Activated CD8-positive, alpha-beta memory T cell treated with anti-CD3 and anti-CD28 coated beads, Interleukin-2, amount 10 ng/mL, durations not matched to agents 7 days and 5 days (primary cell): ENCODE measurements at places on chromosomes 11 and 22. TPM values are rescaled to one million over a fixed set of nuclear protein-coding genes. Genes with fewer than 3 reads are reported as not detected.

NCR3LG1 gene
- total RNA-seq, result 0.91 TPM

P4HA3 gene
- total RNA-seq, result not detected

DNA sequence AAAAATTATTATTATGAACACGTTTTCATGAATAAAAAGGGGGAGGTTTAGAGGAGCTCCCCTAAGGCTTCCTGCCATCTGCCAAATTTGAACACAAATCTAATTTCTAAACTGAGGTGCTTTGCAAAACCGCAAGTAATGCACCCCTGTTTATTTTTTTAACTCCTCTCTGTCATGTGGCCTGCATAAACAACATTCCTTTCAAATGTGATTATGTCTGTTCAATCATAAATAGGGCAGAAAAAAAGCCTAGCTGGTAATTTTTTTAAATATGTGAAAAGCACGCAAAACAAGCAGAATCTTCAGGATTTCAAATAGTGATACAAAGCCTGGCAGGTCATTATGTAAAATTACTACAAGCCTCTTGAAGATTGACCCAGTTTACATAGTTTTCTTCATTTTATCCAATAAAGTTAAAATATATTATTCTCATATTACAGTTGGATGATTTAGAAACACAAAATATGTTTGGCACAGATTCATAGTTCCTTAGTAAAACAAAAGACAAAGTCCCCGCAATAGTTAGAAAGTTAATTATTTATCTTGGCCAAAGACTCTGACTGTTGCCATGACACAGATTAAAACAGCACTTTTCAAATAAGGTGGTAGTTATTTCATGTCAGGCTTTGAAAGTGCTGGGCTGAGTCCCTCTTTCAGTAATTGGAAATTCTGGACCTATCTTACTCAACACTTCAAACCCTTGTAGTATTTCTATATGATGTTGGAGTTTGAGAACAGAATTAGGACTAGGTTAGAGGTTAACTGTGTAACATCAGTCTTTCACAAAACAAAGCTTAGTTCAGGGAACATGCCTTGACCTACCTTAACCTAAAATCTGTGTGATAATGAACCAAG, 200.3 kb upstream of the MPPED2 start:
- DNase-seq, result no peak

- DNase-seq, result no peak
Observed at GRCh38 chr11:86101941-86102407, 33.1 kb upstream of the PICALM start.

DNA sequence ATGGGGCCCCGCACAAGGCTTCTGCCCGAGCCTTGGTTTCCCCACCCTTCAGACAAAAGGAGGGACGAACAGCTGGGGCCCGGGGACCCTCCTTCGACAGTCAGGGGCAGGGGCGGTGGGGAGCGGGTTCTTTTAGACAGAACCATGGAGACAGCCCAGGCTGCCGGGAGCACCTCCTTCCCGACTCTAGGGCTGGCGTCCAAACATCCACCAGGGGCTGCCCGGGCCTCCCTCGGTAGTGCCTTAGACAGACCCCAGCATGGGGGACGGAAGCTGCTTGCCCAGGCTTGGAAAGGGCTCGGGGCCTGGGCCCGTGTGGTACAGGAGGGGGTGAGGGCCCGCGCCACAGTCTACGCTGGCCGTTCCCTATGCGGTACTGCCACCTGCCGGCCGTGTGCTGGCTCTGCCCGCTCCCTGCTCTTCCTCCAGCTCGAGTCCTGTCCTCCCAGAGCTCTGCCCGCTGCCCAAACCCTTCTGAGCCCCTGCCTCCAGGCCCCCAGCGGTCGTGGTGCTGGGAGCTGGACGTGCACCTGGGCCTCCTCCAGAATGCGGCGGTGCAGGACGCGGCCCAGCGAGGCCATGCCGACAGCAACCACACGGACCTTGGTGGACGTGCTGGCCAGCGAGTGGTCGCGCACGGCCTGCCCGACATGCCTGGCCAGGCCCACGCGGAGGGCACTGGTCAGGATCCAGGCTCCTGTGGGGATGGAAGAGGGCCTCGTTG, 20.1 kb downstream of the TSSC4 start:
- peak; percentile 75 for DNase-seq

DNA sequence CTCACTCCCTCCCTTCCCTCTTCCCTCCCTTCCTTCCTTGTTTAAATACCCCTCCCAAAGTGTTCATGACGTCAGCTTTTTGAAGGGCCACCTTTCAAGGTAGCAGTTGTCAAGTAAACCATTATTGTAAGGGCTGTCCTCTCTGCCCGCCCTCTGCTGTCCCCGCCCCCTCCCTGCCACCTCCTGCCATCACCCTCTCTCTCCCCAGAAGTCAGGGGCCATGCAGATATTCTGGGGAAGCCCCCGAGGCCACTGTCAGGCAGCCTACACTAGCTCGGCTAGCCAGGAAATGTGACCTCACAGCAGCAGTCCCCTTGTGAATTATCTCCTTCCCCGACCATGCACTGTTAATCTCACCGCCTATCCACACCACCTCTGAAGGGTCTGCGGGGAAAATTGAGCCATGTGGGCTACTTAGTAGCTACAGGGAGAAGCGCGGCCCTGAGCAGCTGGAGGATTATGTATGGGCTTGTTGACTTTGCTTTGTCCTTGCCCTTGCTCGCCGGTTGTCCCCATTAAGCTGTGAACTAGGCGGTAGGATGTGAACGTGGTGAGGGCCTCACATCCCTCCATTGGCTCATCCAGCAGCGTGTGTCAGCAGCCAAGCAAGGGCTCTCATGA, 42.1 kb upstream of the ATXN10 start:
- DNase-seq, result no peak
